ENCODE measurements at places on chromosomes 5 and 9.

- DNase-seq, result no peak
These were observed 1.7 kb downstream of the TLE4 start for GRCh38 chr9:79573412-79573923.

- no peak for DNase-seq
These were observed 185.0 kb downstream of the GLIS3 start for GRCh38 chr9:4114569-4115505.

- no peak for DNase-seq
These were observed 189.5 kb downstream of the TMEM38B start for GRCh38 chr9:105883847-105884246.

DNA sequence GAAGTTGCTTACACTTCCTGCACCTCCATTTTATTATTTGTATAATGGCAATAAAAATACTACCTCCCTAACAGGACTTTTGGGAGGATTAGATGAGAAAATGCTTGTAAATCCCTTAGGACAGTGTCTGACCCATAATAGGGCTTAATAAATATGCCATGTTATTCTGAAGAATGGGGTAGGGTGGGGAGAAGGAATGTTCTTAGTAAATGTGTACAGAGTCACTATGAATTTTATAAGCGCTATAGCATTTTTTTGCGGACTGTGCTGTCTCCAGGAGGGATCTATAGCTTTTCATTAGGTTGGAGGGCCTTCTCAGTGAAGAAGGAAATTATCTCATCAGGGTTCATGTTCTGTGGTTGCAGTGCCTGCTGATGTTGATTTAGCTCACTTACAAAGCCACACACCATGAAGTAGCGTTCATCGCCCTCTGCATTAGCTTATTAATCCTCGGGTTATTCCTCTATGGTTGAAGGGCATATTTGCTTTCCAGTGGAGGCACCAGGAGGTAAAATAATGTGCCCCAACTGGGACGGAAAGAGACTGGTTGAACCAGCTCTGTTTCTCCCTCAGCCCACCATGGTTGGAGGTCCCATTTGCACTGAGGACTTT lies 497.1 kb downstream of the ARHGEF28 start:
- no peak for DNase-seq

- no peak for DNase-seq
These were observed 33.5 kb downstream of the ANXA2R start for GRCh38 chr5:43006424-43007202.

DNA sequence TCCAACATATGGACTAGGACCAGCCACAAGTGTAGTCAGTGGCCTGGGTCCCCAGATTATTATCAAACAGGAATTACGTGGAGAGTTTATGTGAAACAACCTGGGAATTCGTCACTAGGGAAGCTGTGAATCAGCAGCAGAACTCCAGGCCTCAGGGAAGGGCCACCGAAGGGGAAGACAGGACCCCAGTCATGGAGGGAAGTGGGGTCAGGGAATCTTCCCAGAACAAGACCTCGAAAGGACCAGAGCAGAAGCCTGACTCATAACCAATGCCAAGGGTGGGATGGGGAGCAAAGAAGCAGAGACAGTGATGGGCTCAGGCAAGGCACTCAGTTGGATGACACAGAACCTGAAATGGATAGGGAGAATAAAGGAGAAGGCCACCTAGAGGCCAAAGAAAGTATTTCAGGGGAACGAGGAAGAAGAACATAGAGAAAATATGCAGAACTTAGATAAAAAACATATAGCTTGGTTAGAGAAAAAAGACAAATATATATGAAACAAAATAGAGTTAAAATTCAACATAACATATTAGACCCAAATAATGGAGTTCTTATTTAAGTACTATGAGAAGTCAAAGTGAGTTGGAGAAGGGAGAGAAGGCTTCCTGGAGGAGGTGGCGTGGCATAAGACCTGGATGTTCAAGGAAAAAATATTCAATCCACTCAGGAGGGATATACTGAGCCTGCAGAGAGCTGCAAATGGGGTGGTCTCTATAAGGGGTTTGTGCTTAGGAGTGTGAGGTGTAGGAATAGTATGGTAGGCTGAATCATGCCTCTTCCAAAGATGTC lies 66.7 kb upstream of the CAST start:
- no peak for DNase-seq

DNA sequence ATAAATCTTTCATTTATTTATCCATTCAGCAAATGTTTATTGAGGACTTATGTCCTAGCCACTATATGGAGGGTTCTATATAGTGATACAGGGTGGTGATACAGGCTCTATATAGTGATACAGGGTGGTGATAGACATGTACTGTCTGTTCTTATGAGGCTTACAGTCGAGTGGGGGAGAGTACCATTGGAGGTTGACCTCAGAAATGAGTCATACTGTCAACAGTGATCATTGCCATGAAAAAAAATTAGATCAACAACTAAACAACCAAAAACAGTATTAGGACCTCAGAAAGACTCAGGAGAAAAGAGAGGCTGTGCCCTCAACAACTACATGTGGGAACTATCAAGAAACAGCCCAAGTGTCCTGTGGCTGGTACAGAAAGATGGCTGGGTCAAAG lies 22.0 kb downstream of the PAPPA start:
- DNase-seq, result no peak

DNA sequence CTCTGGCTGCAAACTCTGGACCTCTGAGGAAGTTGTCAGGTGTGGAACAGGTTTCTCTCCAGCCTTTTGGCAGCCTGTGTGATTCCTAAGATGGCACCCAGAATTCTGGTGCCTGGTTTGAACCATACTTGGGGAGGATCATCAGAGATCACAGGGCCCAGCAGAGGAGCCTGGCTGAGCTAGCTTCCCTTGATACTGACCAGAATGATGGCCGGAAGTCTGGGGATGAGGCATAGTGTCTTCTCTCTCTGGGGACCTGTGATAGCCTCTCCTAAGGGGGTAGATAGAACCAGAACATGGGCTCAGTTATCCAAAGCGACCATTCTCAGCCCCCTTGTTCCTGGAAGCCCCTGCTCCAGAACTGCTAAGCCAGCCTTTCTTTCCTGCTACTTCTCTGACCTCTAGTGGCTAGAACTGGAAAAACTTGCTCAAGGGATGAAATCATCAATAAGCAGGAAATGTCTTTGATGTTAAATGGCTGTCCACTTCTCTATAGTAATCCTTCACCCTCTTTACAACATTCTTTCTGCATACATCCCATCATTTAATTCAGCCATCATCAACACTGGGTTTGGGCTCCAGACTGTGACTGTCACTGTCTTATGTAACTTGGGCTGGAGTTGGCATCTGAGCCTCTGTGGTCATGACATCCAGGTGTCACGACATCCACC lies 55.1 kb downstream of the C9orf152 start:
- peak; percentile 62 for DNase-seq

- no peak for DNase-seq
These were observed 90.7 kb upstream of the ADRA1B start for GRCh38 chr5:159825551-159826051.

GRCh38 chr9:23088932-23089364 lies 642.3 kb downstream of the DMRTA1 start:
- no peak for DNase-seq

- no peak for DNase-seq
These were observed 412.9 kb downstream of the CHSY3 start for GRCh38 chr5:130316971-130317680.

GRCh38 chr9:127578952-127579853 lies 32.9 kb upstream of the STXBP1 start:
- peak; percentile 88 for DNase-seq

- no peak for DNase-seq
These were observed 65.2 kb downstream of the ADAMTS2 start for GRCh38 chr5:179280095-179280490.

DNA sequence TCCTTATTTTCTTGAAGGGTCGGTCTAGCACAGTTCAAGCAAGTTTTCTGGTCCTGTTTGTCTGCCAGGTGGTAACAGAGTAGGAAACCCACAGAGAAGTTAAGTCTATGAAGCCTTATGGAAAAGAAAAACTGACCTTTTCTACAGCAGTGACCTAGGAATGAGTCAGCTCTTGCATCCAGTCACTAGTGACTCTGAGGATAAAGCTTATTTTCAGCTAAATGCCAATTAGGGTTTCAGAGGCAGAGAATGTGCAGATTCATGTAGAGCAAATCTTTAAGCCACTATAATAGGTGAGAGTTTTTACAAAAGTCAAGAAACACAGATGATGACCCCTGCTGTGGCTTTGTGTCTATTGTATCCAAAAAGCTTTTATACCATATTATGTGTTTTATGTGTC lies 100.7 kb downstream of the CWC27 start:
- no peak for DNase-seq

- no peak for DNase-seq
These were observed 296.9 kb downstream of the MSX2 start for GRCh38 chr5:175021321-175021720.

DNA sequence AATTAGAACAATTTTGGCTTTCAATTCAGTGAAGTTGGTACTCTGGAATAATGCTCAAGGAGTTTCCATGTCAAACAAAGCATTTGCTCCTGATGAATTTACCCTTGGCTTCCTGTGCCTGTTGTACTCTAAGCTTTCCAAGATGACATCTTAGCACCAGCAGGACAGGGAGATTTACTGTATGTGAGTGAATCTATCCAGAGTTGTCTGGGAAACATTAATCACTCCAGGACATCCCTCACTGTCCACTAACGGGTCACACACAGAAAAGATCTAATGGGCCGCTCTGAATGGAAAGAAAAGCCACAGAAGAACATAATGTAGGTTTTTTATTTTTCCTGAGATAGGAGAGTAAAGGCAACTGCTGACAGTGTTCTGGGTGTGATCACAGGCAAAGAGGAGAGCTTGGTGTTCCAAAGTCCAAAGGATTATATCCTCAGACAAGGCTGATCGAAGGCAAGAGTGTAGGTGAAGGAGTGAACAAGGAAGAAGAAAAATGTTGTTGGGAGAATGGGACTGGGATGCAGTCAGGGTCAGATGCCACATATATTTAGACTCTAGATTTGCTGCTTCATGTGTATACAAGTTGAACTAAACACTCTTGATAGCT lies 167.7 kb upstream of the RPS23 start:
- DNase-seq, result no peak

DNA sequence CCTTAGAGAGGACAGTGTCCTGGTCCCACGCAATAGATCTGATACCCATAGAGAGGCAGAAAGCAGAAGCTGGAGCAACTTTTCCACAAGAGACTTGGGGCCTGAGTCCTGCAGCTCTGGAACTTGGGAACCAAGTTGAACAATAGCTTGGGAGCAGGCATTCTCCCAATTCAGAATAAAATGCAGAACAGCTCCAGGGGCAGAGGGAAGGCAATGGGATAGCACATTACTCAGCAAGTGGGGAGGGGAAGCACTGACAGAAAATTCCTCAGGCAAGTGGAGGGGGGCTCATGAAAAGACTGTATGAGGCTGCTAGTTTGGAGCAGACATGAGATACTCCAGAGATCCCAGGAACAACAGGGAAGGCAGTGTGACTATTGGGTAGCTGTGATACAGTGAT lies 513.6 kb downstream of the HINT1 start:
- no peak for DNase-seq

DNA sequence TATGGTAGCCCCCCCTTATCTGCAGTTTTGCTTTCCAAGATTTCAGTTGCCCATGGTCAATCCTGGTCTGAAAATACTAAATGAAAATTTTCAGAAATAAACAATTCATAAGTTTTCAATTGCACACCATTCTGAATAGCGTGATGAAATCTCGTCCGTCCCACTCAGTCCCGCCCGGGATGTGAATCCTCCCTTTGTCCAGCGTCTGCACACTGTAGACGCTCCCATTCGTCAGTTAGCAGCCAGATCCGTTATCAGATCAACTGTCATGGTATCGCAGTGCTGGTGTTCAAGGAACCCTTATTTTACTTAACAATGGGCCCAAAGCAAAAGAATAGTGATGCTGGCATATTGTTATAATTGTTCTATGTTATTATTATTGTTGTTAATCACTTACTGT lies 98.6 kb downstream of the TMEM215 start:
- peak; percentile 12 for DNase-seq

DNA sequence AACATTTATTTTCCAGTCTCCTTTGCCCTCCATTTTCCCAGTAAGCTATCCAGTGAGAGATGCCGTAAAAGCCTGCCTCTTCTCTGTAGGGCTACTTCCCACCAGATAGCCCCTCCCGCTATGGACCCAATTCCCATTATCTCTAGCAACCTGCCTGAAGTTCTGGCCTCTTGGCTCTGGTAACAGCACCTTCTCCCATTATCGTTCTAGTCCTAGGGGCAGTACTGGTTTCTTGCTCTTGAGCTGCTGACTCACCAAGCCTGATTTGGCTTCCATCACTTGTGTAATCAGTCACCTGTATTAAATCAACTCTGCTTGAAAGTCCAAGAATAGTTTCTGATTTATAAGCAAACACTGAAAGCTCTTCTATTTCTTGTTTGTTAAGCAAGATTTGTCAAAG lies 42.8 kb upstream of the PARP8 start:
- DNase-seq, result no peak

- no peak for DNase-seq
These were observed 2.0 kb downstream of the DENND1A start for GRCh38 chr9:123927625-123928532.

DNA sequence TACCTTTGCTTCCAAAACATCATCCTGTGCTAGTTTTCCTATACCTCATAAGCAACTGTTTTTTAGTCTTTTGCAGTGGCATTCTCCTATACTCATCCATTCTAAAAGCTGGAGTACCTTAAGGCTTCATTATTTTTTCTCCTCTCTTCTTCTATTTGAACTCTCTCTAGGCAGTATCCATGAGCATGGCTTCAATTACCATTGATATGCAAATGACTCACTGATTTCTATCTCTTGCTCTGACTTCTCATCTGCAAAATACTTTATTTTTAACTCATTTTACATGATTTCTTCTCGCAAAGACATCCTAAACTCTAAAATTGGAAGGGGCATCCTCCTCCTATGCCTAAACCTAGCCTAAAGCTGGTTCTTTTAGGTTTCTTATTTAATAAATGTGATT lies 365.1 kb upstream of the NUDT12 start:
- DNase-seq, result no peak

Measured in Ammon's horn (tissue), 1 donor.